ENCODE measurements at places on chromosomes 7 and 10. TPM values are rescaled to one million over a fixed set of nuclear protein-coding genes. Genes with fewer than 3 reads are reported as not detected.

Gene SLC26A3
- not detected for total RNA-seq

Gene CYP2W1
- total RNA-seq = not detected

Gene HGF
- total RNA-seq = 1.1 TPM

Gene OPN1SW
- not detected for total RNA-seq

Gene ARHGAP22
- 18.9 TPM for total RNA-seq

Gene WIPF3
- not detected for total RNA-seq

Gene ADAMTS14
- 1.2 TPM for total RNA-seq

Gene AVPI1
- 13.3 TPM for total RNA-seq

Gene NPFFR1
- total RNA-seq = not detected

Gene ZNF800
- total RNA-seq = 25.1 TPM

Gene SHTN1
- total RNA-seq = 3.8 TPM

Gene TMEM196
- not detected for total RNA-seq

Gene PLPP4
- 69.2 TPM for total RNA-seq

Gene ERVW-1
- total RNA-seq = 0.02 TPM

Gene MKX
- 0.64 TPM for total RNA-seq

Gene STEAP2
- 3.8 TPM for total RNA-seq

Gene VGF
- total RNA-seq = 0.20 TPM

Gene TFAM
- 42.2 TPM for total RNA-seq

Gene CLDN4
- 1.1 TPM for total RNA-seq

Gene GPNMB
- 11.3 TPM for total RNA-seq

Gene FLNC
- 150 TPM for total RNA-seq

Gene LRWD1
- total RNA-seq = 27.4 TPM

Gene ADAM12
- total RNA-seq = 43.4 TPM

Gene ZC3HAV1L
- 0.96 TPM for total RNA-seq

Gene SLC13A4
- 0.52 TPM for total RNA-seq

All from M059J (cell line).